H4 (cell line): ENCODE measurements at places on chromosomes 4 and X. TPM values are rescaled to one million over a fixed set of nuclear protein-coding genes. Genes with fewer than 3 reads are reported as not detected.

Gene SHROOM2
- 2.5 and 3.6 TPM in 2 replicates for total RNA-seq

DNA sequence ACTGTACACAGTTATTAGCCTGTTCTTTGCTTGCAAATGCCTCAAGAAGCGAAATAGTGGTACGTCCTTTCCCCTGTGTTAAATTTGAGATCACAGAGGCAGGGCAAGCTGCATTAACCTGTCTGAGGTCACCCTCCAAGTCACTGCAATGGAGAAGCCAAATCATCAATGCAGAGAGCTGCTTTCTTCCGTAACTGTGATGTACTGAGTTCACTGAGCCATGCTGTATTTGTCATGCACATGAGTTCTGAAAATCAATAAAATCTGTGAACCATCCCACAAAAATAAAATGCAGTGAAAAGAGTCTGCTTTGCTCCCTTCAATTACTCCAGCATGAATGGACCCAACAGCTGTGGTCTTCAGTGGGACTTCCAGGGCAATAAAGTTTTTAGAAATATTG lies 393.5 kb downstream of the KCNIP4 start:
- DNase-seq: no peak

DNA sequence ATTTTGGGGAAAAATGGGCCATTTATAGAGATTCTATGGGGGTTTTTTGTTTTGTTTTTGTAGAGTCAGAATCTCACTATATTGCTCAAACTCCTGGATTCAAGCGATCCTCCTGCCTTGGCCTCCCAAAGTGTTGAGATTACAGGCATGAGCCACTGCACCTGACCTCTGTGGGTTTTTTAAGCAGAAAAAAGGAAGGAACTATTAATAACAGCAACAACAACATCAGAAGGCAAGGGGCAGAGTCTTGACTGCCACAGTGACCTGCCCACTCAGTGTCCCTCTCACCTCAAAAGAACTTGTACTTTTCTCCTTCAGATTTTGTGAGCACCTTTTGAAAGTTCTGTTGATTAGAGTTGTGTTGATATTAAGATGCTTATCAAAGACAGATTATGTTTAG lies 48.1 kb downstream of the FNIP2 start:
- DNase-seq: no peak

Gene MAGEA12
- total RNA-seq: 5.5 and 5.7 TPM in 2 replicates

DNA sequence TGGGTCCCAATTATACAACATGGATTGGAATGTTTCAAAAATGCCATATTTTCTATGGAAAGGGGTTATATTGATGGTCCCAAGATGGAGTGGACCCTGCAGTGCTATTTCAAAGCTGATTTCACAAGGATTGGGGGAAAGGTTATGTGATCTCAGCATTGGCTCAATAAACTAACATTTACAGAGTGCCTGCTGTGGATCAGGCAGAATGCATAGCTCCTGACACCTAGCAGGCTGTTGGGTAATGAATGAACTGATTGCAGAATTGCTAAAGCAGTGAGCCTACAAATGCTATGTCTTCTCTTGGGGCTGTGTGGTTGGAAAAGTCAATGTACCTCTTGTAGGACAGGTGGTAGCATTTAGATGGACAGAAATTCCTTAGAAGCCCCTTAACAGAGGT lies 16.9 kb downstream of the CWH43 start:
- DNase-seq: no peak
